ENCODE measurements at places on chromosomes 11 and 22.
A peak's percentile ranks its signal among the peaks of the same experiment; 100 is the strongest.

- no peak for DNase-seq
These were observed 47.1 kb downstream of the ZNRF3 start for GRCh38 chr22:28930357-28931007.

DNA sequence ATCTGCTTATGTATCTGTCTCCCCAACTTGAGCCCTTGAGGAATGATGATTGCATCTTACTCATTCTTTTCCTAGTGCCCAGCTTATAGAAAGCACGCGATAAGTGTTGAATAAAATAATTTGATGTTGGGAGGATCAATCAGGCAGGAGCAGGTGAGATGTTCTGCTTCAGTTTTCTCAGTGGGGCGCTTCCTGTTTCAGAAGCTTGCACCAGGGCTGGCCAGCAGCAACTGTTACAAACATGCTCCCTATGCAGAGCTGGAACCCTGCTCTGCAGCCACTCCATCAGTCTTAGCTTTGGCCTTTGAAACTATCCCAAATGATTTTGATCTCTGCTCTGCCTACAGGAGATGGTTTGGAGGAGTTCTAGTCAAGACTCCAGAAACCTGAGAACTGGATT, 3.9 kb downstream of the ENDOD1 start:
- no peak for DNase-seq

GRCh38 chr11:134207538-134208239, 16.1 kb downstream of the NCAPD3 start:
- DNase-seq = peak; percentile 30

DNA sequence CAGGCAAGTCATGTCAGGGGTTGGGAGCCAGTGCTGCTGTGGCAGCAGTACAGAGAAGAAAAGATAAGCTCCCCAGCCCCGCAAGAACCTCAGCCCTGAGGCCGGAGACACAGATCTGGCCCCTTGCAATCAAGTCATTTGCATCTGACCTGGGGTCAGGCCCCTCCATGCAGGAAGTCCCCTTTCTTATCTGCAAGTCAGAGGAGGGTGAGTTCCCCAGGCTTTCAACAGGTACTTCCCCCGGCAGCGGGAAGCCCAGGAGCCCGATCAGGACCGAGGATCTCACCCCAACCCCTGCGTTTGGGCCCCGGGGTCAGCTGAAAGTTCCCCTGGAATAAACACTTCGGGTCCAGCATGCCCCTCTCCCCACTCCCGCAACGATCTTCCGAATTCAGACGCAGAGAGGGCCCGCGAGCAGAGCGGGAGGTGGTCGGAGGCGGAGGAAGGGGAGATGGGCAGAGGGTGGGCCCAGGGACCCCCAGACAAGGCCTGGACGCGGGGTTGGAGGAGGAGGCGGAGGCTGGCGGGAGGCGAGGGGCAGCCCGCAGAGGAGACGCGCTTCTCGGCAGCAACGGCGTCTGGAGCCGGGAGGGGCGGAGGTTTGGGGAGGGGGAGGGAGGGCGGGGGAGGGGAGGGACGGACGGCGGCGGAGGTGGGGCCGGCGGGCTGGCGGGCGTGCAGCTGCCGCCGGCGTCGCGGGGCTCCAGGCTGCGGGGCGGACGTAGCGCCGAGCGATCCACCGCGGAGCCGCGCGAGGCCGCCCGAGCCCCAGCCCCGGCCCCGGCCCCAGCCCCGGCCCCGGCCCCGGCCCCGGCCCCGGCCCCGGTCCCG, at the start of gene TSPAN18:
Gene TSPAN18 (plus strand): TSS at position 680 of the 831 bp plus-strand sequence. CDS start 179,455 bp downstream, outside the sequence.
- no peak for DNase-seq

DNA sequence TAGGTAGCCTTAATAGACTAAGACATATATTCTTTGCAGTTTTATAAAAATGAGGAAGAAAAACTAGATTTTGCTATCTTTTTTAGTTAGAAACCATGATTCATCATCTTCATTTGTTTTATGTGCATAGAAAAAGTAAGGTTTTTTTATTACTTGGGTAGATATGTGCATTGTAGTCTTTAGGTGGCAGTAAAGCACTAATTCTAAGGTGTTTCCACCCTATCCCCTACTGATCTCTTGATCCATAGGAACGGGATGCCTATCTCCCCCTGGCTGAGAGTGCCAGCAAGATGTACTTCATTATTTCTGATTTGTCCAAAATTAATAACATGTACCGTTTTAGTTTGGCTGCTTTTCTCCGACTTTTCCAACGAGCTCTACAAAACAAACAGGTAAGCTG, 148.1 kb downstream of the DYNC2H1 start:
- no peak for DNase-seq

DNA sequence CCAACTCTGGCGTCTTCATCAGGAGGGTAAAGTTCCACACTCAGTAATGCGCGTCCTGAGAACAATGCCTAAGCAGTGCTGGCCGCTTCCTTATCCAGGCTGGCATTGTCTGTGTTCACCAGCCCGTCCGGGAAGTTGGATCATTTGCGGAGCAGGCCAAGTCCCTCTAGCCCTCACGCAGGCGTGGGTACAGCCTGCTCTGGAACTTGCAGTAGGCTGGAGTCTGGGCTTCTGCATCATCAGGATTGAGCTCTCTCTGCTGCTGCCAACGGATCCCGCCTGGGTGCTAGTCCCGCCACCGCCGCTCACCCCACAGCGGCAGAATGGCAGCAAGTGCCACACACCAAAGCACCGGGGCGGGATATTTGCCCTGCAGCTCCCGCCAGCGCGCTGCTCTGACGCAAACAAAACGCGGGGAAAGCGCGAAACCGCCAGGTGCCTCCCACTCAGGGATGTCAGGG, 29.0 kb downstream of the GLYATL1 start:
- DNase-seq = no peak

Data from suppressor macrophage treated with lipopolysaccharide for 4 hours (primary cell).